ENCODE measurements at places on chromosomes 3 and 15.

DNA sequence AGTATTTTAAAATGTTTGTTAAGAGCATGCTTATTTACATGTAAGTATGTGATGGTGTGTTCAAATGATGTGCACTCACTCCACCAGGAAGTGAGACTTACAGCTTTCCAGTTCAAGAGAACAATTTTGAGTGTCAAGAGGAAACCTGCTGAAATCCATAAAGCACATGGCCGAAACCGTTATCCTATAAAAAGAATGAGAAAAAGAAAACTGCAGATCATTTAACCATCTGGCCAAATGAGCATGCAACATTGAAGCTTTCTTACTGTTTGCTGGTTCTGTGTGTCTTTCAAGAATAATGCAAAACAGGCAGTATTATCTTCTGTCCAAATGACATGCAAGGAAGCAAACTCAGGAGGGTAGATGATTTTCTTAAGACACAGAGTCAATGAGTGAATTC, 26.3 kb downstream of the GABRR3 start:
- no peak for DNase-seq

- no peak for DNase-seq
Measured at GRCh38 chr3:179072100-179072438, 460 bp upstream of the ZMAT3 start.

DNA sequence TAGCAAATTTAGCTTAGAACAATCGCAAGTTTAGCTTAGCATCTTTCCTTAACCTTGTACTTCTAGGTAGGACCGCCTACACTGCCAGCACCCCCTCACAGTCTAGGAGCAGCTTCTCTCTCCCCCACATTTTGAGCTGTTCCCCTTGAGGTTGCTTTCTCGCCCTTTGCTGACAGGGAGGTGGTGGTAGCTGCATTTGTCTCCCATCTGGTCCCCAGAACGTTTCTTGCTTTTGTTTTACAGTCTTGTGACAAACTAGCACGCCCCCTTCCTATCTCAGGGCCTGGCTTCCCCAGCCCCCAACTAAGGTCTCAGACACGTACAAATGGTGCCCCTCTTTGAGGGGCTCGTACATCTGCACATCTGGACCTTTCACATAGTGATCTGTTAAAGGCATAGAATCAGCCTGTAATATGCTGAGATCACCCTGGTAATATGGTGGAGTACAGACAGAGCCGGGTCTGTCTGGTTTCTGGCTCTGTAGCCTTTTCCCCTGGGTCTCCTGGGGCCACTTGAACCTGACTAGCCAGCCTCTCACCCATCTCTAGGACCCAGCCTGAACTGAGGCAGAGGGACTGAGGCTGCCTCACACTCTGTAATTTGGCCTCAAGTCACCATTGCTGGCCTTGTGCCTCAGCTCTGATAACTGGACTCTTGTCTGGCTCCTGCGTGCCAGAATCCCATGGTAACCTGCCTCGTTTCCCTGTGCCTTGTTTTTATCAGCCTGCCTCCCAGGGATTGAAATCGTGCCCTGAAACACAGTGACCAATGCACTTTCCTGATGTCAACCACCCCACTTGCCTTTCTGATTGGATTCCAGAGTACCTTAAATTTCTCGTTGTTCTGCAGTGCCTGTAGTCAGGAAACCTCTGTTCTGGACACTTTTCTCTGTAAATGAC, 27.7 kb downstream of the CRTC3 start:
- no peak for DNase-seq

DNA sequence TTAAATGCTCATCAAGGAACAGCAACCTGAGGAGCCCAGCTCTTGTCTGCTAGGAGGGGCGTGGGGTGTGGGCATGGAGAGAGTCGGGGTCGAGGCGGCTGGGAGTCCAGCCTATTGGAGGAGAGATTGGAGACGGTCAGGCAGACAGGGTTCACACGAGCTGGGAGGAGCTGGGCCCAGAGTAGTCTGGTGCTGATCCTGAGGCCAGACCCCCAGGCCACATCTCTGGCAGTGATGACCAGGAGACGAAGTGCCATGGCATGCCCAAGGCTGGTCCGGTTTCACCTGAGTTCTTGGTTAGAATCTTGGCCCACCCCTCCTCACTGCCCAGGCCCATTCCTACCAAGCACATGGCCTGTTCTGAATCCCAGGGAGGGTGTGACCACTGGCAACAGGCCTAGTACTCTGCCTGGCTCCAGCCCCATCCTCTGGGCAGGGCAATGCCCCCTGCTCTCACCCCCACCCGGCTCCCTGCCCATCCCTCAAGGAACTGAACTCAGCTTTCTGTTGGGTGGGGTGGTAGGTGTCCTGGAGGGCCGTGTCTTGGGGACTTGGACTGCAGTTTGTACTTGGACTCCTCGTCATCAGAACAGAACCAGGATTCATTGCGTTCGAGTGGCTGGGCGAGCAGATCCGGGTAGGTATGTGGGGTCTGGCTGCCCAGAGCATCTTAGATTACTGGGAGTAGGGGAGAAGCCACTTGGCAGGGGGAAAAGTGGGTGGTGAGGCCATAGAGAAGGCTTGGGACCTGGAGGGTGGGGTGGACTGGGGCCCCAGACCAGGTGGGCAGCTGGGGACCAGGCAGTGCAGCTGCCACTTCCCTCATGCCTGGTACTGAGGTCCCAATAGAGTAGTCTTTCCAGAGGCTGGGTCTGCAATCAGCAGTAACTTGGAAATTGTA, 20.8 kb downstream of the SLC28A1 start:
- DNase-seq, result peak; percentile 43

- peak; percentile 71 for DNase-seq
Measured at GRCh38 chr15:74489518-74490338, 28.8 kb upstream of the UBL7 start.

GRCh38 chr3:181328346-181328745, 338.8 kb upstream of the DNAJC19 start:
- no peak for DNase-seq

Measured in upper lobe of right lung (tissue), 1 donor.